ENCODE measurements at places on chromosomes 5 and 9. TPM values are rescaled to one million over a fixed set of nuclear protein-coding genes. Genes with fewer than 3 reads are reported as not detected.
A peak's percentile ranks its signal among the peaks of the same experiment; 100 is the strongest.

NR5A1 gene
- total RNA-seq, result 1.2 TPM

UBTD2 gene
- total RNA-seq, result 38.8 TPM

CTSL gene
- 90.6 TPM for total RNA-seq

LCNL1 gene
- total RNA-seq, result not detected

SLC34A1 gene
- total RNA-seq, result not detected

DNA sequence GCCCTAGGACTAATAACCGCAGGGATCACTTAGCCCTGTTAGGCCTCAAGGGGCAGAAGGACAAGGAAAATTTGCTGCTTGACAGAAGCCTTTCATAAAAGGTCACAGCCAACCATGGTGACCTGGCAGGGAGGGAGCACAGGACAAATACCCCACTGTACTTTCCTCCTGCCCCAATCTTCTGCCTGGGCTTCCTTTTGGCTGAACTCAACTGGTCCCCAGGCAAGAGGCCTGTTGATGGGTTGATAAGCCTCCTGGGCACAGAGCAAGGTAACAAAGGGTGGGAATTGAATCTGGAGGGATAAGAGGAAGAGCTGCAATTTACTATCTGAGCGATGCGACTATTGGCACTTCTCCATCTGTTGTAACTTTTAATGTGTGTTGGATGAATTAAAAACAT is 392.9 kb downstream of the RASEF start:
- H3K4me1 ChIP-seq, result no peaks in the 10 kb centered on the region
- no peak overlapping the region for H3K27ac ChIP-seq
- H3K4me3 ChIP-seq, result no peak overlapping the region
- no peak for DNase-seq

GRCh38 chr5:150541895-150542294 is 34.0 kb downstream of the NDST1 start:
- peaks cover 12% of the 10 kb centered on the region for H3K27me3 ChIP-seq
- H3K36me3 ChIP-seq, result peaks cover 52% of the 10 kb centered on the region
- H3K4me1 ChIP-seq, result peaks cover 13% of the 10 kb centered on the region
- no peak for DNase-seq

DNA sequence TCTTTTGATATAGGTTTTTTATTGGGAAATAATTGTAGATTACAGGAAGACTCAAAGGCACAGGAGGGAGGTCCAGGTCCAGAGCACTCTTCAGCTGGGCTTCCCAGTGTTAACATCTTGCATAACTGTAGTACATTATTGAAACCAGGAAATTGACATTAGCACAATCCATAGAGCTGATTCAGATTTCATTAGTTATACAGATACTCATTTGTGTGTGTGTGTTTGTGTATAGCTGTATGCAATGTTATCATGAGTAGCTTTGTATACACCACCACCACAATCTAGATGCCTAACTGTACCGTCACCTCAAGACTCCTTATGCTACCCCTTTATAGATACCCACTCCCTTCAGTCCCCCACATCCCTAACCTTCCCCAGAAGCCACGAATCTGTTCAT is 47.9 kb downstream of the SLC36A1 start:
- DNase-seq, result no peak
- H3K4me3 ChIP-seq, result no peak overlapping the region
- H3K4me1 ChIP-seq, result peaks cover 3% of the 10 kb centered on the region
- H3K36me3 ChIP-seq, result no peaks in the 10 kb centered on the region
- no peaks in the 10 kb centered on the region for H3K27me3 ChIP-seq

- H3K4me3 ChIP-seq, result no peak overlapping the region
- peaks cover 13% of the 10 kb centered on the region for H3K36me3 ChIP-seq
- H3K4me1 ChIP-seq, result peaks cover 9% of the 10 kb centered on the region
- no peak overlapping the region for H3K27ac ChIP-seq
- no peak for DNase-seq
- no peaks in the 10 kb centered on the region for H3K27me3 ChIP-seq
Measured at GRCh38 chr5:133063965-133064364, 12.2 kb downstream of the HSPA4 start.

- DNase-seq, result no peak
- peaks cover 8% of the 10 kb centered on the region for H3K36me3 ChIP-seq
- H3K27ac ChIP-seq, result peak overlapping the region; percentile 24
- H3K27me3 ChIP-seq, result peaks cover 4% of the 10 kb centered on the region
Measured at GRCh38 chr9:121658166-121658565, 6.7 kb downstream of the DAB2IP start.

- H3K36me3 ChIP-seq, result peaks cover 12% of the 10 kb centered on the region
- no peak overlapping the region for H3K4me3 ChIP-seq
- DNase-seq, result no peak
- H3K27ac ChIP-seq, result no peak overlapping the region
- no peaks in the 10 kb centered on the region for H3K27me3 ChIP-seq
- H3K4me1 ChIP-seq, result no peaks in the 10 kb centered on the region
Measured at GRCh38 chr9:133621725-133622267, 12.6 kb upstream of the FAM163B start.

DNA sequence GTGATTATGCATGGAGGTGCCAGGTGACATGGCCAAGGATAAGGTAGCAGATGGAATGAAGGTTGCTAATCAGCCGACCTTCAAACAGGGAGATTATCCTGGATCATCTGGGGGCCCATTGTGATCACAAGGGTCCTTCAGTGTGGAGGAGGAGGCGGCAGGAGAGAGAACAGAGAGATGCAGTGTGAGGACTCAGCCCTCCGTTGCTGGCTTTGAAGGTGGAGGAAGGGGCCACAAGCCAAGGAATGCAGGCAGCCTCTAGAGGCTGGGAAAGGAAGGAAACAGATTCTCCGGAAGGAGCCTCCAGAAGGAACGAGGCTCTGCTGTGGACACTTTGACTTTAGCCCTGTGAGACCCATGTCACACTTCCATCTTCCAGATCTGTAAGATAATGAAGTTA is 27.4 kb upstream of the EEIG1 start:
- no peak overlapping the region for H3K4me3 ChIP-seq
- H3K36me3 ChIP-seq, result peaks cover 3% of the 10 kb centered on the region
- DNase-seq, result no peak
- peaks cover 7% of the 10 kb centered on the region for H3K27me3 ChIP-seq

- no peak overlapping the region for H3K27ac ChIP-seq
- H3K36me3 ChIP-seq, result no peaks in the 10 kb centered on the region
- H3K27me3 ChIP-seq, result no peaks in the 10 kb centered on the region
- H3K4me3 ChIP-seq, result no peak overlapping the region
Measured at GRCh38 chr5:96067251-96067650, 105.6 kb upstream of the ELL2 start.

DNA sequence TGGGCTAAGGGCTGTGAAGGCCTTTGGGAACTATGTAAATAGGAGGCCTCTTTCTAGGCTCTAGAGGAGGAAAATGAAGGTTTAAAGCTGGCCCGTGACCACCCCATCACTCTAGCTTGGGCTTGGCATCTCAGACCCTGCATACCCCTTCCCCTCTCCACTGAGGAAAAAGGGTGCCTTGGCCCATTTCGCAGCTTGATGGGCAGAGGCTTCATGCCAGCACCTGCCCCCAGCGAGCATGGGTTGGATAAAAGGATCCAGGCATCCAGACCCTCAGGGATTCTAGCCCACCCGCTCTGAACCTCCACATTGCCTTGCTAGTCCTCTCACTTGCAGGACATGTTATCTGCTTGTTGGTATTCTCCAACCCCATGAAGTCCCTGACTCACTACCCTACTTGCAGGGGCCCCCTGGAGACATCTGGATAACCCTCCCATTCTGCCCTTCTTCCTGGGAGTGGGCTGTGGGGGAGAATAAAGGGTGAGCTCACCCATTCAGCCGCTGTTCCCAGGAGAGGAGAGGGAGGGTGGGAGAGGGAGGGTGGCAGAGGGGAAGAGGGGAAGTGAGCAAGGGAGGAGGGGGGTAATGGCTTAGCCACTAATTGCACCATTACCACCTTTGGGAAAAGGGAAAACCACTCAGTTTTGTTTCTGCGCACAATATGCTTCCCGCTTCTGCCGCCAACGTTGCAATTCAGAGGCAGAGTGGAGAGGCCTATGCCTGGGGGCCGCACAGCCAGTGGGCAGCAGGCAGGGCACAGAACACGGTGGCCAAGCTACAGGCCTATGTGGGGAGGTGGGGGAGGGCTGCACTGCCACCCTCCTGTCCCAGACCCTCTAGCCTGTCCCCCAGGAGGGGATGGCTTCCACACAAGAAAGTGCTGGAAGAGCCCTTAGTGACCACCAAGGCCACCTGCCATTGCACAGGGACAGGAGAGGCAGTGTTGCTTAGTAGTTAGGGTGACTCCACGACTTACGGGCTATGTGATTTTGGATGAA is 2.1 kb upstream of the CAMK2A start:
- peaks cover 4% of the 10 kb centered on the region for H3K4me1 ChIP-seq
- H3K27ac ChIP-seq, result no peak overlapping the region
- no peak overlapping the region for H3K4me3 ChIP-seq
- DNase-seq, result no peak
- peaks cover 4% of the 10 kb centered on the region for H3K36me3 ChIP-seq

GRCh38 chr5:103526164-103526915 is 36.2 kb downstream of the NUDT12 start:
- no peaks in the 10 kb centered on the region for H3K36me3 ChIP-seq
- no peak overlapping the region for H3K4me3 ChIP-seq
- no peaks in the 10 kb centered on the region for H3K4me1 ChIP-seq
- DNase-seq, result no peak
- H3K27me3 ChIP-seq, result no peaks in the 10 kb centered on the region
- H3K27ac ChIP-seq, result no peak overlapping the region

DNA sequence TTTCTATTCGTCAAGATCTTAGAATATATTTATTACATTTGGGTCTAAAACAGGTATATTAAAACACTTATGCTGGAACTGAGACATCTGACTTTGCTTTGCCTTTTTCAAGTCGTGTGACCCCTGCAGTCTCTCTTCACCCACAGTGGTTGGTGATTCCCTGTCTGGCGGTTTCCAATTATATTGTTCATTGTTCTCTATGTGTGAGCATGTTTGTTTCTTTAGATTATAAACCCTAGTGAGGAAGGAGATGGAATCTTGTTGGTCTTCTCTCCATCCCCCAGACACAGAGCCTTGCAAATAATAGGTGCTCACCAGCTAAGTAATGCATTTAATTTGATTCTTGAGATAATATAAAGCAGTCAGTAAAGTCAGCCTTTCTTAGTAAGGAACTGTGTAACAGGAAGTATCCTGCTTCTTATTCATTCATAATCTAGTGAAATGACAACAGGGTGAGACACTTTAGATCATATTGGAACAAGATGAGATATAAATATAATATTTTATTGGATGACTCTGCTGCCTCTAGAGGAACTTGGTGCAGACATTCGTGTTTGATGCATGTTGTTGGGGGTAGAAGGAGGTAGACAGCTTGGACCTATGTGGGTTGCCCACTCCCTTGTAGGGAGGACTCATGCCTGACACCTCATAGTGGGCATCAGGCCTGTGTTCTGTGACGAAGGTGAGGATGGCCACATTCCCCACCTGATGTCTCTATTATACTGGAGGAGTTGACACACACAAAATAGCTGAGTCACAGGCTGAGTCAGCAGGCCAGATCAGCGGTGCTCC is 88.1 kb downstream of the FGF1 start:
- no peak for DNase-seq
- peaks cover 21% of the 10 kb centered on the region for H3K4me1 ChIP-seq
- peaks cover 2% of the 10 kb centered on the region for H3K27me3 ChIP-seq
- H3K27ac ChIP-seq, result no peak overlapping the region

GRCh38 chr5:74199005-74199404 is 441.5 kb downstream of the ENC1 start:
- no peak for DNase-seq
- peaks cover 3% of the 10 kb centered on the region for H3K4me1 ChIP-seq
- H3K36me3 ChIP-seq, result peaks cover 3% of the 10 kb centered on the region
- H3K27me3 ChIP-seq, result no peaks in the 10 kb centered on the region

DNA sequence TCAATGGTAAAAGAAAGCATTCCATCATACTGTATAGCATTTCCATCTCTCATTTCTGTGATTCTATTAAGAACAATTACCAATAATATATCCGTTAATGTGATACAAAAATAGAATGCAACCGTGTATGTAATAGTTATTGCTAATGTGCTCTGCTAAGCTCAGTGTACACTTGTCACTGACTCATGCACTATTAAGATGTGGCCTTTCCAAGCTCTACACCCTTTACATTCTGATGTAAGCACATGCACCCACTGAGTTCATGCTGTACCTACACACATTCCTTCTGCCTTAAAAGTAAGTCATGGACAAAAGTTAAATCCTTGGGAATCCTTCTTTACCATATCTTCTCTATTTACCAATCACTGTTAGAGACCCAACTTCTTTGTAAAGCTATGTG is 319.1 kb downstream of the ZSWIM6 start:
- no peak overlapping the region for H3K4me3 ChIP-seq
- no peaks in the 10 kb centered on the region for H3K27me3 ChIP-seq
- DNase-seq, result no peak
- H3K27ac ChIP-seq, result no peak overlapping the region
- no peaks in the 10 kb centered on the region for H3K36me3 ChIP-seq

Data from endothelial cell (in vitro differentiated cells).